Left lung (tissue), 14 donors: ENCODE measurements at places on chromosomes 13 and 19. TPM values are rescaled to one million over a fixed set of nuclear protein-coding genes. Genes with fewer than 3 reads are reported as not detected.

The BST2 gene
- 12.5 TPM for polyA plus RNA-seq

The ZNF626 gene
- polyA plus RNA-seq: 22.4 TPM

The SLC10A2 gene
- 15.0 TPM for polyA plus RNA-seq

The CILP2 gene
- 0.24 TPM for polyA plus RNA-seq
